Inflammatory macrophage treated with lipopolysaccharide for 1 hour (primary cell): ENCODE measurements at places on chromosomes 16 and 17.

DNA sequence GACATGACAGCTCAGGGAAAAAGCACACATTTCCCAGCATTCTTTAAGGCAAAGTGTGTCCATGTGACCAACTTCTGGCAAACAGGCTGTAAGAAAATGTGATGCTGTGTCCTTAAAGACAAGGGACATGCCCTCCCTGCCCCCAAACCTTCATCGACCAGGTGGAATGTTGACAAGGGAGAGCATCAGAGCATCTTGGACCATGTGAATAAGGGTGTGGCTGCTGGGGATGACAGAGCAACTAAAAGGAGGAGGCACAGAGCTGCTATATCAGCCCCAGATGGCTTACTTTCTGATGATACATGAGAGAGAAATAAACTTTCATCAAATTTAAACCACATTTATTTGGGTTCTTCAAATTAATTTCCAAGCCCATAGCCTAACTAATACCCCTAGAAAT lies 2.2 kb upstream of the ZNF23 start:
- no peak for DNase-seq

DNA sequence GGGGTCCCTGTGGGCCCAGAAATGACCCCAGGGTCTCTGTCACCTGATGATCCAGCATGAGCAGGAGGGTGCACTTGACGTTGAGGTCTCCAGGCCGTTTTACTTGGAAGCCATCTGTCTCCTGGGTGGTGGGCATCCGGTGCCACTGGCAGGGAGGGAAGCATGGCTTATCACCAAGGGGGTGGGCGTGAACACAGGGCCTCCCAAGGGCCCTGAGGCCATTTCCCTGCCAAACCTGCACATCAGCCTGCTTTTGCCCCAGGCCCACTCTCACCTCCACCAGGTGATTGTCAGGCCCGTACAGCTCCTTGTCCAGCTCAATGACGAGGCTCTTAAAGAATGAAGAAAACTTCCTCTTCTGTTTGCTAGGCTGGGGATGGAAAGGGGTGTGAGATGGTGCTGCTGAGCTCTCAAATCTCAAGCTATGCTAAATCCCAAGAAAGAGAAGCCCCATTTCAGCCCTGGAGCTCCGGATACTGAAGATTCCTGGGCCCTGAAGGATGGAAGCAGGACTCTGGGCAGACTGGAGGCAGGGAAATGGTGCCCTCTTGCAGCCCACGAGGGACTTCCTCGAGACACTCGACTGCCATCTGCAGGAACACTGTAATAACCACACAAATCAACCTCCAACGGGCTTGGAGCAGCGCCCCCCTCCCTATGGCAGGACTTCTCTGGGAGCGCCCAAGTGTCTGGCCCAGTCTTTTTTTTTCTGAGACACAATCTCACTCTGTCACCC lies 7.1 kb upstream of the FTSJ3 start:
- peak; percentile 62 for DNase-seq

DNA sequence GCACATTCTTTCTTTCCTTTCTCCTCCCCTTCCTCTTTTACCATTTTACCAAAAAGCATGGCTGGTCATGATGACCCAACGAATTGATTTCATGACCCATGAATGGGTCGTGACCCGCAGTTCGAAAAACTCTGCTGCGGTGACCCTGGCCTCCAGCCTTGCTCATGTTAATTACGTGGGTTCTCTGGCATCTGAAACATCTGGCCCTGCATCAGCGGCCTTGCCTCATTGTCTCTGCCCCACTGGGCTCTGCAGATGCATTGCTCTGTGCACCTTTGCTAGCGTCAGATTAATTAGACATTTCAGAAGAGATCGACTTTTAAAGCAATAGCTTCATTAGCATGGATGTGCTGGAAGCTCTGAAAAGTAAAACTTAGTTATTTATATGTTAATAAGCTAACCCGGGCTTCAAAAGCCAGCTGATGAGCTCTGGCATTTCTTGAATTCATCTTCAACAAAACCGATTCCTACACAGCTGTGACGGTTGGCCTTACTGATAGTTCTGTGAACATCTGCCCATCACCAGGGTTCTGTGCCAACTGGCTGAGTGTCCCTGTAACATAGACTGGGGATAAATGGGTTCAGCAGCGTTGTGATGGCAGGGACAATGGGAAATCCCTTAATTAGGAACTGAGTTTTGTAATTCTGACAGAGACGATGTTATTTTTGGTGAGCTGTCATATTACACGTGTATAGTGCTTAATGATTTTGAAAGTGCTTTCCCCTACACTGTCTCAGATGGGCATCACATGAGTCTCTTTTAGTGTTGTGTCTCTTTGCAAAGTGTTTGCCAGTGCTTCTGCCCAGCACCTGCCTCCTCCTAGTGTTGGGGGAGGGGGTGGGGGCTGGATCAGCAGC lies 225.9 kb upstream of the EEF2KMT start:
- no peak for DNase-seq

DNA sequence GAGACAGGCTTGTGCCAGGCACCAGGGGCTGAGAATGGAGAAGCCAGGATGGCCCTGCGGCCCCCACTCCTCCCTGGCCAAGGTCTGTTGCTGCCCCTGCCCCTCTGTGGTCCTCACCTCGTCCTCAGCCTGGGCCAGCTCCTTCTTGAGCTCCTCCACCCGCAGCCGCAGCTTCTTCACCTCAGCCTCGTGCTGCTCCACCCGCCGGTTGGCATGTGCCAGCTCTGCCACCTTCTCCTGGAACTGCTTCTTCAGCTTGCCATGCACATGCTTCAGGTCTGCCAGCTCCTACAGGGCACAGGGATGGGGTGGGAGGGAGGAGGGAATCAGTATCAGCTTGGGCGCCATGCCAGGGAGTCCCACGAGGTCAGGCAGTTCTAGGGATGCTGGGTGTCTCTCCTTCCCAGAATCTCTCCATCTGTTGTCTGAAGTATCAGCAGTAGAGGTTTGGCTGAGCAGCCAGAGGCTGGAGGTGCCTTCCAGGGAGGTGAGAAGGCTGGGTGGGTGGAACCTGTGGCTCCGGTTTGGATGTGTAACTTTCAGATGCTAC lies 20.1 kb downstream of the CCDC102A start:
- no peak for DNase-seq

DNA sequence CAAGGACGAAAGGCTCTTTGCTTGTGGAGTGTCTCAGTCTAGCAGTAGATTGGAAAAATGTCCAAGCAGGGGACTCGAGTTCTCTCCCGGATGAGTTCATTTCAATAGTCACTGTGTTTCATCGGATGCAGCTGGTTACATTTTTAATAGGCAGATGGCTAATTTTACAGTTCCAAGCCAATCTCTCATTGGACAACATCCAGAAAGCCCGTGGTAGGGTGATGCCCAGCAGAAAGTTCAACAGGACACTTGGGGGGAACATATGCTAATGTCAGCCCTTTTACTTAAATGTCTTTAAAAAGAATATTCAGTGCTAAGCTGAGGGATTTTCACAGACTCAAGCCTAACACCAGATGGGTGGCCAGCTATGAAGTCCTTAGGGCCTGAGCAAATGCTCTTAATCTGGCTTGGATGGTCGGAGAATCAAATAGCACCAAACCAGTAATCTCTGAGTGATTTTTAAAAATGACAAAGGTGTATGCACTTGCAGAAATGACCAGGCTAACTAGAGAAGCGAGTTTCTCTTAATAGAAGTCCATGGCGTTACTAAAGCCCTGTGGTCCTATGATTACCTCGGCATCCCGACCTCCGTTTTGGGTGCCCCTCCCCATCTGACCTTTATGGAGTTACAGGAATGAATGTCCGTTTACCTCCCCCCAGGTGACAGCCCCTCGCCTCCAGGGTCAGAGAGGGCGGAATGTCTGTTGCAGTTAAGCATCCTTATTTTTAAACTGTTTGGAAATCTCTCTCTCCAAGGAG lies 289.2 kb upstream of the SALL1 start:
- DNase-seq = no peak

GRCh38 chr17:28402224-28402630 lies 3.8 kb downstream of the SLC46A1 start:
- DNase-seq = no peak

- no peak for DNase-seq
Measured at GRCh38 chr17:45708707-45709290, 75.3 kb upstream of the CRHR1 start.

- DNase-seq = no peak
Measured at GRCh38 chr16:11360641-11361373, 15.5 kb downstream of the RMI2 start.

GRCh38 chr16:79703066-79703465 lies 102.5 kb upstream of the MAF start:
- DNase-seq = no peak

GRCh38 chr16:268141-269053 lies 7.3 kb downstream of the RGS11 start:
- no peak for DNase-seq

- DNase-seq = no peak
Measured at GRCh38 chr17:30251931-30252330, 16.4 kb upstream of the SLC6A4 start.

DNA sequence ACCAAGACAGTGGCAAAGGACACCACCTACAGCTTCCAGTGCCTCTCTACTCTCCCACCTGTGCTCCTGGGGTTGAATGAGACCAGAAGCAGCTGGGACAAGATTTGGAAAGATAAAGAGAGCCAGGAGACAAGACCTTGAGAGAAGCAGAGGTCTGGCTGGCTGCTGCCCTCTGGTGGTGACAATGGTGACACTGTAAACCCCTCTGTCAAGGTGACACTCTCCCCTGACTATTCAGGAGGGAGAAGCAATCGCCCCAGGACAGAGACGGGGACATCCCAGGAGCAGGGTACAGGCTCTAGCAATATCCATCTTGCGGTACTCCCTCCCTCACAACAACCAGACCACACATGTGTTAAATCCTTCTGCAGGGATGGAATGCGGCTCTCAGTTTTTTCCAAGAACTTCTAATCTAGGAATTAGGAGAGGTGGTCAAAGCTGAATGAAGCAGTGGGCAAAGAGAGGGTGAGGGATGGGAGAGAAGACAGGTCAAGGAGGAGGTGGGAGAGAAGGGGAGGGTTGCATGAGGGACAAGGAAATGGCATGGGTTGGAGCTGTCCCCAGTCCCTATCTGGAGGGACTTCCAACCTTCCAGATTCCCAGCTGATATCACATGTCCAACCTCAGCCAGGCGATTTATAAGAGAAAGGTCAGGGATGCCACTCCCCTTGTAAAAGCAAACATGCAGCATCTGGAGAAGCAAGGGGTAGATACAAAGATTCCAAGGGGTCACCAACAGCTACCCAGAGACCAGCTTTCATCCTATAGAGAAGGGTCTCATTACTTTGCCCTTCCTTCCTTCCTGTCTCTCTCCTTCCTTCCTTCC lies 2.9 kb downstream of the PHOSPHO1 start:
- peak; percentile 39 for DNase-seq

DNA sequence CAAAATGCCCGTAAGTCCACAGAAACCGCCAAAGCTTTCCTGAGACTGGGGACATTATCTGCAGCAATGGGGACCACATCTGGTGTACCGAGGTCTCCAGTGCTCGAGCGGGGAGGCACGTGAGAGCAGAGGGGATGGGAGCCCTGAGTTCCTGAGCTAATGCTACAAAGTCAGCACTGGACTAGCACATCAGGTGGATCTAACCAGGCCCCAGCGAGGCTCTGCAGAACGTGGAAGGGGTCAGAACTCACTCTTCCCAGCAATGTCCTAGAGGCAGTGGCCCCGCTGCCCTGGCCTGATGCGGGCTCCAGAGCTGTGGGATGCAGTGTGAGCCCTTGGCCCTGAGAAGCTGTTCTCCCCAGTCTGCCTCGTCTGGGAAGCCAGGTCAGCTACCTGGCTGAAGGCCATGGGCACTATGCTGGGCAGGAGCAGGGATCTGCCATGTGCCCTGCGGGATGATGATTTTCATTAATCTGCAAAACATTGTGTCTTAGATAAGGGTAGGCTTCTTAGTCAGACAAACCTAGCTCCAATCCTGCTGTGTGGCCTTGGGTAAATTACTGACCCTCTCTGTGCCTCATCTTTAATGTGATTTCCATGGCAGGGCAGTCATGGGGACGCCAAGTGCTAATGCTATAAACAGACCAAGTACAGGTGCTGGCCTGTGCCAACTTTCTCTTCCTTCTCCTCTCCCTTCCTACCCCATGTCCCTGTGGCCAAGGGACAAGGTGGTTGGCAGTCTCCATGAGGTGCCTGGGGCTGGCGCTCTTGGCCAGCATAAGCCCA lies 40.1 kb upstream of the SLC38A10 start:
- DNase-seq = no peak

DNA sequence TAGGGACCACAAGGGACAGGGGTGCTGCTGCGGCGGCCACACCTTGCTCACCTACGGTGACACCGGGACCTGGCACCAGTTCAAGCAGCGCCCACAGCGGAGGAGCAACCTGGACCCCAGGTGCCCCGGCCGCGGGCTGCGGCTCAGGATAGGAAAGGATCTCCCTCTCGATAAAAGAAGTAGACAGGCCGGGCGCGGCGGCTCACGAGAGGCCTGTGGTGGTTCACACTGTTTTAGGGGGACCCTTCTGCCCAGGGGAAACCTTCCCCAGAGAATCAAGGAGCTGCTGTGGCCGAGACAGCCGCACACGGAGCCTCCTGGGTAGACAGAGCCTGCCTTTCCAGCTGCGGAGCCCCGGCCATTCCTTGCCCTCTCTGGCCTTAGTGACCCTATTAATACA lies 17.9 kb upstream of the ATP2A3 start:
- no peak for DNase-seq

DNA sequence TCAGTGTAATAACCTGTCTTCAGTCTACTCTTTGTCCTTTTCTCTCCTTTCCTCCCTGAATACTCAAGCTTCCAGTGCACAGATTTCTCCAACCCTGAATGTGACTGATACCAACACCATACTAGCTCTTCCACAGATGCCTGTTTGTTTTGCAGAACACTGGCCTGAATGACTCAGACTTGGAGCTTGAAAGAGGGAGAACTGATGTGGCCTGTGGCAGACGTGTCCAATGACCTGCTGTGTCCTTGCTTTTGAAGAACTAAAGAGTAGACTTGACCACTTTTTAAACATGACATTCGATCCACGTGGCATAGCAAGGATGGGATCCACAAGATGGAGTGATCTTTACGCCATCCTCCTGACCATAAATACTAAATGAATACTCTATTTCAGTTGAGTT lies 361.0 kb downstream of the WWOX start:
- no peak for DNase-seq

- no peak for DNase-seq
Measured at GRCh38 chr16:89575247-89576152, at the start of gene CPNE7. TSS of gene CPNE7 (plus strand) at chr16:89575758. CDS start at chr16:89575898, 140 bp downstream.

- DNase-seq = no peak
Measured at GRCh38 chr16:8819411-8820034, 21.9 kb downstream of the PMM2 start.
